ENCODE measurements at places on chromosomes 5 and 9.

DNA sequence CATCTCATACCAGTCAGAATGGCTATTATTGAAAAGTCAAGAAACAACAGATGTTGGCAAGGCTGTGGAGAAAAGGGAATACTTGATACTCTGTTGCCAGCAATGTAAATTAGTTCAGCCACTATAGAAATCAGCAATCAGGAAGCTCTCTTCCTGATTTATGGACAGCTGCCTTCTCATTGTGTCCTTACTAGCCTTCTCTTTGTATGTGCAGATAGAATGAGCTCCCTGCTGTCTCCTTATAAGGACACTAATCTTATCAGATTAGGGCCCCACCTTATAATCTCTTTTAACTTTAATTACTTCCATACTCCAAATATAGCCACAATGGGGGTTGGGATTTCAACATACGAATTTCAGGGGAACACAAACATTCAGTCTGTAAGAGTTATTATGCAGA is 38.0 kb downstream of the KCNV2 start:
- DNase-seq = no peak

DNA sequence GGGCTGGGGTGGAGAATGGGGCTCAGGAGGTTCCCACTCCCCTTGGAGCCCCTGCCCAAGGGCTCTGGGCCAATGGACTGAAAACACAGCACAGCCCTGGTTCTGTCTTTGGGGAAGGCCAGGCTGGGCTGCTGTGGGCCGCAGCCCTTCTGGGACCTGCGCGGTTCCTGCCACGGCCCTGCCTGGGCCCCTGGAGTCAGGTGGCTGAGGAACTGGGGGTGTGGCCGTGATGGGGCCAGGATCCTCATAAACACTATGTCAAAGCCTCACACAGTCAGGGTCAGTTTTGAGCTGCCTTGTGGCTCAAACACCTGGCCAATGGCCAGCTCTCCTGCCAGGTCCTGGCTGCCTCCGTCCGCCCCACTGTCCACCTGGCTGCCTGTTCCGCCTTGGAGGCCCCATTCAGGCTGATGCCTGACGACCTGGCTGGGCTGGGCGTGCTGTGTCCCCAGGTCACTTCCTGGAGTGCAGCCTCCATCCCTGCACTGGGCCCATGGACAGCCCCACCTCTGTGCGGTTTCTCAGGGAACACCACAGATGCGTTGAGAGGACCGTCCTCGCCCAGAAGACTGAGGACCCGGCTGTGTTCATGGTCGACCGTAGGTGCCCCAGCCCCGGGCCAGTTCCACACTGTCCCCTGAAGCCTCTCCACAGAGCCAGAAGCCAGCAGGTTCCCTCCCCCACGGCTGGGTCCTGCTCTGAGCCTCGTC is 27.5 kb downstream of the PAEP start:
- peak; percentile 60 for DNase-seq

- no peak for DNase-seq
Measured at GRCh38 chr5:135526924-135527323, 8.8 kb downstream of the NEUROG1 start.

GRCh38 chr5:158727136-158727535 is 372.6 kb downstream of the EBF1 start:
- DNase-seq = no peak

DNA sequence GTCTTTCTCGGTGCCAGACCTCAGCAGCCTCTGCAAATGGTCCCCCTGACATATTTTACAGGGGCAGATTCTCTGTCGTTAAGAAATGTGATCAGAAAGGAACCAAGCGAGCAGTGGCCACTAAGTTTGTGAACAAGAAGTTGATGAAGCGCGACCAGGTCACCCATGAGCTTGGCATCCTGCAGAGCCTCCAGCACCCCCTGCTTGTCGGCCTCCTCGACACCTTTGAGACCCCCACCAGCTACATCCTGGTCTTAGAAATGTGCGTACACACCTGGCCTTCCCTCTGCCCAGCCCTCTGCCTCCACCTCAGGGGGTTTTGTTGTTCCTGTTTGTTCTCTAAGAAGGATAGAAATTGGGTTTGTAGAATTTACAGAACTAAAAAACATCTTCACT is 77.3 kb upstream of the OTULINL start:
- DNase-seq = no peak

- no peak for DNase-seq
Measured at GRCh38 chr9:134843740-134844139, 36.9 kb upstream of the FCN2 start.

DNA sequence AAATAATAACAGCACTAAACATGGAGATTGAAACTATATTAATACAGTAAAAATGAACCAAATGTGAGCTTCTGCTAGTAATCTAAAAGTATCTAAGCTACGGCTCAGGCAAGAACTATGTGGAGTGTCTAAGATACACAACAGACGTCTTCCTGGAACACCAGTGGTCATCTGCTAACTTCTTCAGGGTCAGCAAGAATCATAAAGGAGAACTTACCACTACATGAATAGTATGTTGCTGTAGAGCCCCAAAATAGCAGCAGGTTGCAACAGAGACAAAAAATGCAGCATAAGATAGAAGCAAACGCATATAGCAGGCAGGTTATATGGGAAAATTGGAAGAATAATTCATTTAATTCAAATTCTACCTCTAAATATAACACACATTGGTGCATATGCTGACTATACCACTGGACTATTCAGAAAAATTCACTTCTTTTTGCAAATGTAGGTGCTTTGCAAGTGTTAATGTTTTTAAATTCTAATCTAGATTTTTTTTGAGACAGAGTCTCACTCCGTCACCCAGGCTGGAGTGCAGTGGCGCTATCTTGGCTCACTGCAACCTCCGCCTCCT is 27.1 kb downstream of the DCTN4 start:
- no peak for DNase-seq

DNA sequence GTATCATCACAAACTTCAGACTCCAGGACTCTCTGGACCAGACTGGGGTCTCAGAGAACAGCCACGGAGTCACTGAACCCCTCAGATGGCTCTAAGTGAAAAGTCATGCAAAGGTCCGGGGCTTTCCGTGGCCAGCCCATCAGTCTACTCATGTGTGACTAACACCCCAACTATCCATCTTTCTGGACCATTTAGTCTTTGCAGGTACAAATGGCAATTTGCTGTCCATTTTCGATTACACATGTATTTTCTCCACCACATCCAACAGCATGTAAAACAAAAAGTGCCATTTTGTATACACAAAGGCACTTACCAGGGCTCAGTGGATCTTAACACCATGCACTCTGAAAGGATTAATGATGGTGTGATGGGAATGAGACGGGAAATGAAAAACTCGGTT is 387.7 kb downstream of the BNC2 start:
- no peak for DNase-seq

GRCh38 chr9:137299203-137299565 is 2.9 kb downstream of the NRARP start:
- DNase-seq = no peak

GRCh38 chr5:76818844-76819831 is at the start of gene F2RL1:
F2RL1 (plus strand) TSS chr5:76819030; CDS start chr5:76819183, 153 bp downstream.
- DNase-seq = peak; percentile 30

DNA sequence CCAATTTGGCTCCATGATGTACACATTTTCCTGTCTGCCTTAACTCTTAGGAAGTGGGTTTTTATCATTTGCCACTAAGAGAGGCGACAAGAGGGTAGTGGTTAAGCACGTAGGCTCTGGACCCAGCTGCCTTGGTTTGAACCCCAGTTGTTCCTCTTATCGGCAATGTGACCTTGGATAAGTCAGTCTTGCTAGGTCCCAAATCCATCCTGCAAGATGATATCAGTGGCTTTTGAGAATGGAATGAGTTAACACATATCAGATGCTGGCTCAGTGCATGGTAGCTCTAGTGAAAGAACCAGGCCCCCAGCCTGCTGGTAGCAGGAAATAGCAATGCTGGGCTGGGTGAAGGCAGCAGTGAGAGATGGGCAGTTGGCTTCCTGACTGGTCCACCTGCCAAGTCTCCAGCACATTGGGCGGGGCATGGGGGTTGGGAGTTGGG is 72.5 kb downstream of the STK10 start:
- DNase-seq = peak; percentile 86

DNA sequence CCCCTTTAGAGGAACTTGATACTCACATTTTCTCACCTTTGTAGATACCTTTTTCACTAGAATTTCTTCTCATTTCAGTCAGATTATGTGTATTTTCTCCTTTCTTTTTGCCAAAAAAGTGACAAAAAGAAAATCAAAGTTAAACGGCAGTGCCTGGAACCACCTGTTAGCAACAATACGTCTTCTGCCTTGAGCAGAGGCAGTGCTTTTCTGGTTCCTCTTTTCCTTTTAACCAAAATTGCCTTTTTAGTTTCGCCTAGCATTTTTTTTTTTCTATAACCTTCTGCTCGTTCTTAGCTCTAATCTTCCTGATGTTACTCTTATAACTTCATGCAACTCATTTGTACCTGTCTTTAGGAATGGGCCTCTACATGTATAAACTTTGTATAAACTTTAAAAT is 26.1 kb downstream of the SMIM32 start:
- no peak for DNase-seq

DNA sequence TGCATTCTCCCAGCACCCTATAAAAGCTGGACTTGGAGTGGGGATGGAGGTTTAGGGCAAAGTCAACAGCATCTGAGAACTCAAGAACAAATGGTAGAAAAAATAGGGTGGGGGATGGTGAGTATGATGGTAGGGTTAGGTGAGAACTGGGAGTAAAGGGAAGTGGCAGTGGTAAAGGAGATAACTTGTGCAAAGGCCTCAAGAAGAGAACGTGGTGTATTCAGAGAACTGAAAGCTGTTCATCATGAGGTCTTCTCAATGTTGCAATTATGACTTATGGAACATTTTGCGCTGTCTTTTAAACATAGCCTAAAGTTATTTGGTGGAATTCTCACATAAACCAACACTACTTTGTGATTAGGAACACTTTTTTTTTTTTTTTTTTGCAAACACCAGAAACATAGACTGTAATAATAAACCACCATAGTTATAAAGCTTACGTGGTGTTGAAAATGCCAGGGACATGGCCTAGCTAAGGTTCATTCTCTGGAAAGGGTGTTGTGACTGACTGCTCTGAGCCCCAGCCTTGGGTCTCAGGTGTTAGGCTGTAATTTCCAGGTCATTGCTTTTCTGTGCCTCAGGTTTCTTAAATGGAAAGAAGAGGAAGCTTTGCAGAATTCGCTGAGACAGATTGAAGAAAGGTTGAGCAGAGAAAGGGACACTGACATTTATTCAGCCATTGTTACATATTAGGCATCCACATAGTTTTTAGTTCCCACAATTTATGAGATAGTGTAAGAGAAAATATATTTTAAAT is 19.2 kb upstream of the TXNDC8 start:
- DNase-seq = no peak

GRCh38 chr9:137590123-137590468 is 216 bp downstream of the ZMYND19 start:
- no peak for DNase-seq

- DNase-seq = no peak
Measured at GRCh38 chr5:153523211-153523610, 32.7 kb downstream of the GRIA1 start.

DNA sequence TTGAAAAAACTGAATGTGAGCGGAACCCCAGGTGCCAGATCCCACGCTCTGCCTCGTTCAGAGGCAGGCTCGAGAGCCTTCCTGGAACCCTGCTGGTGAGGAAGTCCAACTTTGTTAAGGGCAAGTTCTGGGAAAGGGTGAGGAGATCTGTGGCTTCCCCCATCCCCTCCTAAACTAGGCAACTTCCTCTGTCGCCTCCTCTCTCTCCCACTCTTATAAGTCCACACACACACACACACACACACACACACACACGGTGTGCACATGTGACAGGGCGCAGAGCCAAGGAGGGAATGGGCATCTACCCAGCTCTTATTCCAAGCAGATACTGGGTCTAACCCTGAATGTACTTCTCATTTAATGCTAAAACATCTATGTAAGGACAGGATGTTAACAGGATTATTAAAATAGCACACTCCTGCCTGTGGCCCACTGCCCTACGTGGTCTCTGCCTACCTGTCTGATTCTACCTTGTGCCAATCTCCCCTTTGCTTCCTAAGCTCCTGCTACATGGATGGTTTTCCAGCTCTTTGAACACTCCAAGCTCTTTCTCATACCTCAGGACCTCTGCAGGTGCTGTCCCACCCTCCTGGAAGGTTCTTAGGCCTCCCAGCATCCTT is 72.4 kb upstream of the FBXW11 start:
- peak; percentile 53 for DNase-seq

DNA sequence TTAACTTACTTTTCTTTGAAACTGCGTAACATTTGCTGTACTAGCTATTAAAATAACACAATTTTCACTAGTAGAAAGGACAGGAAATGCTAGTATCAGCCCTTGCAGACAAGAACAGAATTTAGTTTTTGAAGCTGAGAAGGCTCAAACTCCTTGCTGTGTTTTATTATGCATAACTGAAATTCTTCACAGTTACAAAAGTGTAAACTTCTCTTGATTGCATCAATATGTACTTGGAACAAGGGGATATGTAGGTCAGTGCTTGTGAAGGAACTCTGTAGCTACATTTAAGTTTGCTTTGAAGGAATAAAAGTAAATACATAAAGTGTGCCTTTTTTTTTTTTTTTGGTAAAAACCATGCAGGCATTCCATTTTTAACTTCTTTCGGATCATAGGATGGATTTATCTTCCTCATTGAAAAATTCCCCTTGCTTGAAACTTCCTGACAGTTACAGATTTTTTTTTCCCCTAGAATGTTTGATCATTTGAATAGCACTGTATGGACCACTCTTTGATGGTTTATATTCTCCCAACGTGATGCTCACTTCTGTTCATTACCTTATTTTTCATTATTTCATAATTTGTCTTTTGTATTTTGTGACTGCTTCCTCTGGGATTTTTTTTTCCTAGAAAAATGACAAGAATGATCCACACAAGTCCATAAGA is 94.9 kb upstream of the DAB2 start:
- no peak for DNase-seq

GRCh38 chr9:4510546-4511322 is 20.5 kb downstream of the SLC1A1 start:
- no peak for DNase-seq

GRCh38 chr9:70260007-70260443 is 1.2 kb downstream of the SMC5 start:
- no peak for DNase-seq

- DNase-seq = no peak
Measured at GRCh38 chr5:68332080-68332451, 116.5 kb downstream of the PIK3R1 start.

GRCh38 chr5:126300293-126300692 is 122.9 kb upstream of the GRAMD2B start:
- DNase-seq = no peak
